ENCODE measurements at places on chromosomes 11 and 22.

DNA sequence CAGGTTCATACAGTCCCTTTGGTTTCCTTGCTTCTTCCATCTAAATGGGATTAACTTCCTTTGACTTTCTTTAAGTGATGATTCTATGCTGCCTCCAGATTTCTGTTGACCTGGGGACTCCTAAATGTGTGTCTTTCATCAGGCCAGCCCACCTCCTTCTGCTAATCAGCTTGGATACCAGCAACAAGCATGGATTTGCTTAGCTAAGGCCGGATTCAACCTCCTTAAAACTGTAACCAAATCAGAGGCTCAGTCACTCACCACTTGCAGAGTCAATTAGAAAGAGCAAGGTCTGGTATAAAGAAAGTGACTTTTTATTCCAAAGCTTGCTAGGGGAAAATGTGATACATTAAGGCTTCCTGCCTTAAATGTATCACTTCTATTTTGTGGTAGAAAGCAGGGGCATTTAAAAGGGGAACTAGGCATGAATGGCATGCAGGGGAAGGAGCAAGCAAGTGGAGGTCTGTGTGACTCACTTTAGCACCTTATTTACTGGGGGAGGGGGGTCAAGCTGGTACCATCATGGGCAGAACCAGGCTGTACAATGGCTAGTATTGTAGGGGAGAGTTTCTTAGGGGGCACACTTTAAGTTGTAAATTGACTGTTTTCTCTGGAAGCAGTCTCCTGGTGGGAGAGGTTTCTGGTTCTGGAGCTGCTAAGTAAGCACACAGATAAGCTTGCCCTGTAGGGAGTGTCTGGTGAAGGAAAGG lies 239.0 kb upstream of the PDGFD start:
- no peak for DNase-seq

- peak; percentile 49 for DNase-seq
Observed at GRCh38 chr11:61797263-61797944, 4.7 kb downstream of the FEN1 start.

DNA sequence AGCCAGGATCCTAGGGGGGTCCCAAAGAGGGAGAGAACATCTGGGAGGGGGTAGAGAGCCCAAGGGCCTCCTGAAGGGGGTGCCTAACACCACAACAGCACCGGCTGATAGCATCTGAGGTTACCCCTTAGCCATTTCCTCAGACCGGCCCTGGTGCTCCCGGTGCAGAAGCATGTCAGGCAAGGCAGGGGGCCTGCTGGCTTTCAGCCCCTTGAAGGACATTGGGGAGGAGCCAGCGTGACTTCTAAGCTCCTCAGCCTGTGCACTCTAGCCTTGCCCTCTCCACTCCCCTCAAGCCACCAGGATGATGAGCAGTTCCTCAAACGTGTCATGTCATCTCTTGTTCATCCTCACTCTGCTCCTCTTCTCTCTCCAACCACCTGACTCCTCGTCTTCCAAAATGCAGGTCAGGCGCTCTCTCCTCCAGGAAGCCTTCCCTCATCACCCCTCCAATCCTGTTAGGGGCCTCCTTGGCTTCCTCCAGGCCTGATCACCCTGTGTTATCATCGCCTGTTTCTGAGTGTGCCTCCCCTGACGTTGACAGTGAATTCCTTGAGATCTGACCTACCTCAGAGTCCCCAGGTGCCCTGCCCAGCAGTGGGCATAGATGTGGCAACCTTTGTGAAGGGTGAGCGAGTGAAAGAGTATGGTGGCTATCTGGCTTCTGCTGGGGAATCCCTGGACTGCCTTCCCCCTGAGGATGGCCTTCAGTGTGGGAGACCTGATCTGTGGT lies 6.1 kb downstream of the P2RY2 start:
- DNase-seq, result no peak

GRCh38 chr11:115197433-115197832 lies 306.8 kb downstream of the CADM1 start:
- DNase-seq, result no peak

DNA sequence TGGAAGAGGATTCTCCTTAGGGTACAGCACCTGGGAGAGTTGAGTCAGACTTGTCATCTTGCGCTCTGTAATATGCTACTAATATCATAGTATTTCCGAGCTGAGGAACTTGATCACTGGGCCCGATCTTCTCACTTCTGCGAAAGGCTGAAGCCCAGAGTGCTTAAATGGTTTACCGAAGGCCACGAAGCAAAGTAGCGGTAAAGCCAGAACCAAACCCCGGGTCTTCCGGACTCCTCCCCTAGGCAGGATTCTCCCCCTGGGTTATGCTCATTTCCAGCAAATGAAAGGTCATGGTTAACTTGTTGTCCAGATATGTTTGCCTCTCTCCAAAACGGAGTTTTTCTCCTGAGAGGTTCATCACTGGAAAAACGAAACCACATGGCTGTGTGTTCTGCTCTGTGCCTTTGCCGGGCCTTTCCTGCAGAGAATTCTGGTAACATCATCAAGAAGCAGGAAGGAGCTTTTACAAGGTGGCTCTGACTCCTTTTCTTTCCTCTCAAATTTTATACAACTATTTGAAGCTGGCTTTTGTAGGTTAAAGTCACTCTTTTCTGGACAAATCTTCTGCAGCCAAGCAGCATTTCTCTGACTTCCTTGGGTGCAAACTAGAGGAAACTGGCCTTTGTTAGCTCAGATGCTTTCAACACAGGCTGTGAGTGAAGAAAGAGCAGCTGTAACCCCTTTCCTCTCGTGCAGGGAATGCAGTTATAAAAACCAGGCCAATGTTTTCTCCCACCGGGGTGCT lies 35.5 kb downstream of the UBASH3B start:
- no peak for DNase-seq

DNA sequence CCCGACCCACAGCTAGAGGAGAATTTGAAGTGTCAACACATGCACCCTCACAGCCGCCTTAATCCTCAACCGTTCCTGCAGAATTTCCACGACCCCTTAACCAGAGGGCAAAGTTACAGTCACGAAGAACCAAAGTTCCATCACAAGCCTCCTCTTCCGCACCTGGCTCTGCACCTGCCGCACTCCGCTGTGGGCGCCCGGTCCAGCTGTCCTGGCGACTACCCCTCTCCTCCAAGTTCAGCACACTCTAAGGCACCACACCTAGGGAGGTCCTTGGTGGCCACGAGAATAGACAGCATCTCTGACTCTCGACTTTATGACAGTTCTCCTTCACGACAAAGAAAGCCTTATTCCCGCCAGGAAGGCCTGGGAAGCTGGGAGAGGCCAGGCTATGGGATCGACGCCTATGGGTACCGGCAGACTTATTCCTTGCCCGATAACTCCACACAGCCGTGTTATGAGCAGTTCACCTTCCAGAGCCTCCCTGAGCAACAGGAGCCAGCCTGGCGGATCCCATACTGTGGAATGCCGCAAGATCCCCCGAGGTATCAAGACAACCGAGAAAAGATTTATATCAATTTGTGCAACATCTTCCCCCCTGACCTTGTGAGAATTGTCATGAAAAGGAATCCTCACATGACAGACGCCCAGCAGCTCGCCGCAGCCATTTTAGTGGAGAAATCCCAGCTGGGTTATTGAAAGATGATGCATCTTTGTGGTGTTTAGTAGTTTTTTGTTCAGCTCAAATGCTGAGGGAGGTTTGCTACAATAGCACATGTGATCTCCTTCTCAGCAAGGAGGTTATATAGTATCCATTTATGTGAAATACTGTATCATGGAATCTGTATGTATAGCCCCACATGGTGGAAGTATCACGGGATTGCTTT lies 72.1 kb downstream of the ZC3H12C start:
- no peak for DNase-seq

- no peak for DNase-seq
Observed at GRCh38 chr11:44127130-44127529, 31.7 kb downstream of the EXT2 start.

- no peak for DNase-seq
Observed at GRCh38 chr22:29679316-29679715, 40.5 kb upstream of the CABP7 start.

DNA sequence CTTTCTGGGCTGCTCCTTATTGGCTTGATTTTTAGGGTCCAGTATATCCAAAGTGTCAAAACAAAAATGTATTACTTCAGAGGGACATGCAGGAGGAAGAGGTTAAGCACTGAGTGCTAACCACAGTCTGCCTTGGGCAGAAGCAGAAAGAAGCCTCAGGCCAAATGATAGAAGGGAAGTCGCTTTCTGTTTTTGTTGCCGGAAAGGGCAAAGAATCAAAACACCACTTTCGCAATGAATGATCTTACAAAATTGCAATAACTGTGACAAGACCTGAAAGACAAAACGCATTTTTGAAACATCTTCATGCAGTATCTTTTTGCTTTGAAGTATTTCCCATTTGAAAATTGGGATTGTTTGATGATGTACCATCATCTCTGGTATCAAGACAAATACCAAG lies 70.1 kb upstream of the PICALM start:
- DNase-seq, result no peak

DNA sequence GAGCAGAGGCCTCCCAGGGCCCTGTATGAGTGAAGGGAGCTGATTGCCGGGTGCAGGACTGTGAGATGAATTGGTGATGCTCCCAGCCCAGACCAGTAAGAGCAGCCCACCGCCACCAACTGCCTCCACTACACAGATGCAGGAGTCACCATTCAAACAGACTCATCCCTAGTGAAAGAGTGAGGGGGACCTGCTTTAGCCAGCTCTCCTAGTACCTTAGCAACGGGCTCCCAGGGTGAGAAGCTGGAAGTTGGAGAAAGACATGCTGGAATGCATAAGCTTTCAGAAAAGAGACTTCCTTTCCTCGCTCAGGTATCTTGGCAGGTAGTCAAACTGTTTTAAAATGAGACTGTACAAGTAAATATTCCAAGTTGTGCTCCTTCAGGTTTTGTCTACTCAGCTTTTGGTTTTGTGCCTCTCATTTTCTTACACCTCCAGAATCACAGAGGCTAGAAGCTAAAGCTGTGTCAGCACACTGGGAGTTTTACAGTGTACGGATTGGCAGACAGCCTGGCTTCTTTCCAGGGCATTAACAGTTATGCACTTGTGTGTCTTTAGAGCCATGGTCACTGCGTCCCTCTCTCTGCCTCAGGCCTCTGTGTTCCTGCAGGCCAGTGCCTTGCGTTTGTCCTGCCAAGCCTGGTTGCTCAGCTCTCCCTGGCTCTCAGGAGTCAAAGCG lies 146.2 kb downstream of the ATXN10 start:
- no peak for DNase-seq

DNA sequence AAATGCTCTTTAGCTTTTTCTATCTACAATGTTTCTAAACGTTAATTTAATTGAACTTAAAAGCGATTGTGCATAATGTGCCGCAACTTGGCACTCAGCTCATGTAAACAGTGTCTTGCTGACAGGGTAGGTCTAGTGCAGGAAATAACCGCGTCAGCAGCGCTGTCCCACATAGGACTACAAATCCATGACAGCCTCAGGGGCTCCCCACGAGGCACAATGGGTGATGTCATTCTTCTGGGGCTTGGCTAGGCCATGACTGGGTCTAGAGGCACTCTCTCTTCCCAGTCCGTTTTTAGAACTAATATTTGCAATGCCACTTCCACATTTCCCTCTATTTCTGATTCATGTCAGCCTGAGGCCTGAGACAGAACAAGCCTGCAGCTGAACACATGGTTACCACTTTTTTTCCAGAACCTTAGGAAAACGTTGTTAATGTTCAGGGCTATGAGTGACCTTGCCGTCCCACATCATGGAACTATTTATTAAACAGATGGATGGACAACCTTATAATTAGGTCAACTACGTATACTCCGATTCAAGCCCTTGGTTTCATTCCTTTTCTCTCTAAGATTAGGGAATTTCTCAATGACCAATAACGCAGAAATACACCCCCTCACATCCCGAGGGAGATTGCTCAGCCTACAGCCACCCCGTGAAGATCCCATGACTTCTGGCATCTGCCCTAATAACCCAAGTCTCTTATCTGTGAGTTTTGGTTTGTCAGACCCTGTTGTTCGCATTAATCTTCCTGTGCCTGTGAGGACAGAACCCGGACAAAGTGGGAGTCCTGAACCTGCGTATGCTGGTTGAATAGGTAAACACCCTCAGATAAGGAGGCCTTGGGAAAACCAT lies 19.4 kb upstream of the SNX32 start:
- no peak for DNase-seq

GRCh38 chr11:128904656-128905344 lies 13.6 kb downstream of the KCNJ5 start:
- DNase-seq, result no peak

DNA sequence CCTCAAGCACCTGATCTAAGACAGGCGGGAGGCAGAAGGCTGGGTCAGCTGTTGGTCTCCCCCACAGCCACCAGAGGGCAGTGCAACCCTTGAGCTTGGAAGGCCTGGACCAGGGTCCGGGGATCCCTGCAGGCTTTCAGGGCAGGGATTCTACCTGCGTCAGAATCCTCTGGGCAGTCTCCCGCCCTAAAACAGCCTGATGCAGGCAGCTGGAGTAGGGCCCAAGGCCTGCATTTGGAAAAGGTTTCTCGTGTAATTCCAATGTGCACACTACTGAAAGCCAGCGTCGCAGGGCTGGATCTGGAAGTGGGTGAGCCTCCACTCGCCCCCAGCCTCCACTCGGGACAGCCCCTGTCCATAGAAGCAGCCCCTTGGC lies 31.8 kb downstream of the BID start:
- DNase-seq, result no peak

- DNase-seq, result no peak
Observed at GRCh38 chr11:44743959-44744557, 17.3 kb downstream of the TSPAN18 start.

GRCh38 chr22:29342577-29343312 lies 27.2 kb upstream of the RASL10A start:
- no peak for DNase-seq

GRCh38 chr11:69445131-69445470 lies 36.4 kb upstream of the LINC01488 start:
- no peak for DNase-seq

DNA sequence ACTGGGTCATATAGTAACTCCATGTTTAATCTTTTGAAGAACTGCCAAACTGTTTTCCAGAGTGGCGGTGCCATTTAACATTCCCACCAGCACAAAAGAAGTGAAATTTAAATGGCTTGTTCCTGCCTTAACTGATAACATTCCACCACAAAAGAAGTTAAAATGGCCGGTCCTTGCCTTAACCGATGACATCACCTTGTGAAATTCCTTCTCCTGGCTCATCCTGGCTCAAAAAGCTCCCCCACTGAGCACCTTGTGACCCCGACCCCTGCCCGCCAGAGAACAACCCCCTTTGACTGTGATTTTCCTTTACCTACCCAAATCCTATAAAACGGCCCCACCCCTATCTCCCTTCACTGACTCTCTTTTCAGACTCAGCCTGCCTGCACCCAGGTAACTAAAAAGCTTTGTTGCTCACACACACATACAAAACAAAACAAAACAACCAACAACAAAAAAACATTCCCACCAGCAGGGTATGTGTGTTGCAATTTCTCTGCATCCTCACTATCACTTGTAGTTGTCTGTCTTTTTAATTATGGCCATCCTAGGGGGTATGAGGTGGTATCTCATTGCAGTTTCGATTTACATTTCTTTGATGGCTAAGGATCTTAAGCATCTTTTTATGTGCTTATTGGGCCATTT lies 109.0 kb downstream of the FAR1 start:
- DNase-seq, result no peak

GRCh38 chr11:128590587-128590986 lies 3.2 kb upstream of the ETS1 start:
- no peak for DNase-seq

GRCh38 chr22:39471381-39472141 lies 14.7 kb downstream of the MGAT3 start:
- no peak for DNase-seq

- no peak for DNase-seq
Observed at GRCh38 chr11:70544774-70545609, 146.7 kb downstream of the CTTN start.

- DNase-seq, result no peak
Observed at GRCh38 chr11:92969293-92969633, 188 bp upstream of the MTNR1B start.

GRCh38 chr11:16604794-16605388 lies 133.6 kb upstream of the C11orf58 start:
- no peak for DNase-seq

- no peak for DNase-seq
Observed at GRCh38 chr11:46376258-46377050, 5.0 kb upstream of the MDK start.

Data from skeletal muscle cell (primary cell).